ENCODE measurements at places on chromosomes 11 and 22.

DNA sequence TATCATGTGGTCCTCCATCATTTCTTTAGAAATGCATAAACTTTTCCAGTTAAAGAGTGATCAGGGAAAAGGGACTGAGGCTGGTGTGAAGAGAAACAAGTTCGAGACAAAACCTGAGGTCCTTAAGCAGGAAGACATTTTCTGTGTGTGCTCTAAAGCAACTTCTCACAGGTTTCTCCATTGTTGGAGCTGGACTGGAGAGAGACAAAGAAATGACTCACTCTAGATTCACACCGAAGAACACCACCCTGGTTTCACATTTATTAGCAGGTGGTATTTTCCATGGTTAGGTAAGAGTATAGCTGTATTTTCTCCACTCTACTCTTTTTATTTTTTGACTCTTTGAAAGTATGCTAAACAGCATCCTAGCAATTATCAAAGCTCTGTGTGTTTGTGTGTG, 736.4 kb downstream of the KCNA4 start:
- peak; percentile 65 for DNase-seq

- DNase-seq: peak; percentile 60
Measured at GRCh38 chr22:33116841-33117547, 58.8 kb upstream of the SYN3 start.

GRCh38 chr22:44108806-44109385, 71.8 kb upstream of the PARVG start:
- no peak for DNase-seq

GRCh38 chr11:95641495-95641894, 148.1 kb downstream of the FAM76B start:
- peak; percentile 1 for DNase-seq

DNA sequence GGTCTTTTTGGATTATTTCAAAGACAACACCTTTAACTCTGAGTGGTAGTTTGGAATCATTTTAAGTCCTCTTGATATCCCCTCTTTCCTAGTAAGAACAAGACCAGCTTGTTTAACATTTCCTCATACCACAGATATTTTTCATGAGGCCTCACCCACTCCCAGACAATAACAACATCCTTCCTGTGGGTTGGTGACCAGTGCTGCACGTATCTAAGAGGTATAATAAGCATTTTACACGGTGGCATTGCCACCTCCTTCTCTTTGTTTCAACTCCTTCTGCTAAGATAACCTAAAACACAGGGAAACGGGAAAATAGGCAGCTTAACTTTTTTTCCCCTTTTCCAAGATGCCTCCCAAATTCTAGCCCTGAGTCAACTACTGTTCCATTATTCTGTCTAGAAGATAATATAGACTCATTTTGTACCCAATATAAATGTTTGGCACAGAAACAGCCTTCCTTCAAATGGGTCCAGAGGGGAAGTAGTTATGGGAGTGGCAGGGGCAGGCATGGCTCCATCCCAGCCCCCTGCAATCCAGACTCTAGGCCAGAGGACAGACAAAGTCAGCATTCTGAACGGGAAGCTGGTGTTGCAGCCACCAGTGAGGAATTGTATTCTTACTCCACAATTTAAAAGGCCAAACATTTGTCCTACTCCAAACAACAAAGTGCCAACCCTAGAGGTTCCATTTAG, 28.5 kb downstream of the MAML2 start:
- peak; percentile 89 for DNase-seq

- no peak for DNase-seq
Measured at GRCh38 chr11:77067861-77068443, 1.2 kb downstream of the CAPN5 start.

DNA sequence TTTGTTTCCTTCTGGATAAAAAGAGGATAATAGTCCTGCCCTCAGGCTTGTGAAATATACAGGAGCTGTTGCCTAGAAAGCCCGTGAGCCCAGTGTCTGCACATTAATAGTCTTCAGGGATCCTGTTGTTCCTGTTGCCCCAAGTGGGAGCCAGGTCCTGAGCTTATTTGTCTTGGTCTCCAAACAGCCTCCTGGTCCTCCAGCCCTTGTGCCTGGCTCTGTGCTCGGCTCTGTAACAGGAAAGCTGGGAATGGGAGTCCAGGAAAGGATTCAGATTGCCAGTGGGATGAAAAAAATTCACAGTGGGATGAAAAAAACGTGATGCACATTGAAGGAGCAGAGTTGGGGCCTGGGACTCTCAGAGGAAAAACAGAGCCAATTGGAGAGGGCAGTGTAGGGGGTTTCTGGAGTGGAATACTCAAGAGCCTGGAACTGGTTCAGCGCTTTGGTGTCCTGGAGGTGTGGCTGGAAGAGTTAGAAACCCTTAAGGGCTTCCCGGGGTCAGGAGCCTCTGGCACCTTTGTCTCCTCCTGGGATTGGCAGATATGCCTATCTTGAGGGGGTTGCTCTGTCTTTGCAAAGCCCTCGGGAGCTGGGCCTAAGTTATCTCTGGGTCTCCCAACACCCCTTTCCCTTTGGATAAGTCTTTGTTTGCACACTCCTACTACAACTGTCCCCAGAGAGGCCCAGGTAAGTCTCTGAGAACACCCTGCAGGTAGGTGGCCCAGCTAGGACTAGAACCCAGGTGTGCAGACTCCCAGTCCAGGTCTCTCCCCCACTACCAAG, 2.3 kb upstream of the INPPL1 start:
- no peak for DNase-seq

- DNase-seq: no peak
Measured at GRCh38 chr11:123448823-123449222, 18.8 kb downstream of the GRAMD1B start.

GRCh38 chr11:120151536-120151935, 13.6 kb upstream of the TRIM29 start:
- DNase-seq: no peak

- DNase-seq: peak; percentile 94
Measured at GRCh38 chr11:19919050-19919561, 206.5 kb downstream of the NAV2 start.

GRCh38 chr11:47924184-47924691, 56.1 kb upstream of the PTPRJ start:
- DNase-seq: peak; percentile 75

Data from HT1080 (cell line).